Central memory CD4-positive, alpha-beta T cell (primary cell): ENCODE measurements at places on chromosomes 1 and 21.

DNA sequence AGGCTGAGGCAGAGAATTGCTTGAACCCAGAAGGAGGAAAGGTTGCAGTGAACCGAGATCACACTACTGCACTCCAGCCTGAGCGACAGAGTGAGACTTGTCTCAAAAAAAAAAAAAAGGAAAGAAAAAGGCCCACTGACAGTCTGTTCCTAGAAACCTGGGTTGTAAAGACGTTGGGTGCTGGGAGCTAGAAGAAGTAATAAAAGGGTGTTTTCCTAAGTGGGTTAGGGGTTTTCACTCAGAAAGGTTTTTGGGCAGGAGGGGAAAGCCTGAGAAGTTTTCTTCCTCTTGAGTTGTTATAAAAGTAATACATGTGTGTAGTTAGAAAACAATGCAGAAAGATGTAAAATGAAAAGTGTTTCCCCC lies 25.4 kb downstream of the CELA3A start:
- DNase-seq = no peak

DNA sequence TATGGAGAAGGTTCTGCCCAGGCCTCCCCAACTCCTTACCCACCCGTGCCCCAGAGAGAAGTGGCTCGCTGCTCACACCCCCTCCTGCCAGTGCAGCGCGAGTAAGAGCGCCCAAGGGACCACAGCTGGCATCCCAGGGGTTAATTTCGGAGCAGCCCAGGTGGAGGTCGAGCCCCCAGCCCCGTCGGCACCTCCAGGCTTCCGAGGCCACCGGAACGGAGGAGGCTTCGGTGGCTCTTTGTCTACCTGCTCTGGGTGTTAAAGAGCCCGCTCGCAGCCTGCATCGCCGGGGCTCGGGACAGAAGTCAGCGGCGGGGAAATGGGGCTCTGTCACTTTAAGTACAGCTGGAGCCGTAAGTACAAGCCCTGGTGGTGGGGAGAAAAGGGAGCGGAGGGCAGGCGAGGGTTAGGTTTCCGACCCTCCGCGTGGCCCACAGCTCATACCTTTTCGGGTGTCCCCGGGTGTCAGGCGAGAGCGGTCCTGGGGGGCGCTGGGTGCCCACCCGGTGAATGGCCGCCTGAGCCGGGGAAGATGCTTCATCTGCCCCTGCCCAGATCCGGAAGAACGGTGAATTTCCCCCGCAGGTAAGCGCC lies 89.4 kb upstream of the IPO9 start:
- peak; percentile 56 for DNase-seq

GRCh38 chr1:95039360-95040031 lies 33.3 kb downstream of the ALG14 start:
- no peak for DNase-seq

- no peak for DNase-seq
Measured at GRCh38 chr1:167564612-167565270, 11.2 kb upstream of the CREG1 start.

GRCh38 chr1:55423376-55423775 lies 208.2 kb upstream of the USP24 start:
- DNase-seq = no peak
